ENCODE measurements at places on chromosomes 16 and 17. TPM values are rescaled to one million over a fixed set of nuclear protein-coding genes. Genes with fewer than 3 reads are reported as not detected.

The SDR42E2 gene
- total RNA-seq = 0.92 TPM

The OR4D1 gene
- total RNA-seq = 1.0 TPM

The THOC6 gene
- 17.2 TPM for total RNA-seq

The CCL4L2 gene
- total RNA-seq = 31.2 TPM

The SDR42E1 gene
- 3.6 TPM for total RNA-seq

The IGSF6 gene
- 4.4 TPM for total RNA-seq

The SLC5A11 gene
- 0.40 TPM for total RNA-seq

The HID1 gene
- total RNA-seq = 9.5 TPM

The RNF43 gene
- total RNA-seq = 1.0 TPM

The CHRNE gene
- 11.8 TPM for total RNA-seq

The KRTAP2-3 gene
- not detected for total RNA-seq

The PYY gene
- not detected for total RNA-seq

The CCL14 gene
- total RNA-seq = not detected

The FSCN2 gene
- 0.26 TPM for total RNA-seq

Measured in natural killer cell (primary cell).